Thymus (tissue), 14 donors: ENCODE measurements at places on chromosomes 1 and 21.

- DNase-seq, result no peak
These were observed 90.5 kb downstream of the NUF2 start for GRCh38 chr1:163412221-163412620.

- DNase-seq, result no peak
These were observed 17.1 kb upstream of the APOBEC4 start for GRCh38 chr1:183670169-183670568.

DNA sequence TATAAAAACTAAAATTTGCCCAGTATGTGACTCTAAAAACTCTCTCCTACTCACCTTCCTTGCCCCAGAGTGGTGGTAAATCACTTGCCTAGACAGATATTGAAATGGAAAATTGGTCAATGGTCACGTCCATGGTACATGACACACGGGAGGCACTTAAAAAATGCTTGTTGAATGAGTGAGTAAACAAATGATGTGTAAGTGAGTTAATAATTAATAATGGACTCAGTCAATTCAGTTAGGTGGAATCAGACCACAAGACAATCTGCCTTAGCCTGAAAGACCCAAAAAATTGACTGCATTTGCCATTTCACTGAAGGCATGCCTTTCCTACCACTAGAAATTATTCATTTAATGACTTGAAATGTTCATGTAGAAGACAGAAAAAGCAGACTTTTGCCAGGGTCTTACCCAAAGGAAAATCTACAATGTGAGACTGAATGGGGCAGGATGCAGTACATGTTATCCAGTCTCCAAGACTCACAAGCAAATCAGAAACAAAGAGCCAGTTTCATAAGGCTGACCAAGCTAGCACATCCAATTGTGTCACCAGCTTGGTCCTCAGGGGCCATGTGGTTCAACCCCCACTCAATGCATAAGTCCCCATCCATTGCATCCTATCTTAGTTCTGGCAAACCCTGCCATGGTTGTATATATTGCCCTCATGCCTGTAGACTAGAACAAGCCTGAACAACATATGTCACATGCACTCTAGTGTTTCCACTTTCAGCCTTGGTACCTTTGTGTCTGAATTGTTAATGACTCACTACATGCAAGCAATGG, 73.6 kb downstream of the TBX15 start:
- no peak for DNase-seq

DNA sequence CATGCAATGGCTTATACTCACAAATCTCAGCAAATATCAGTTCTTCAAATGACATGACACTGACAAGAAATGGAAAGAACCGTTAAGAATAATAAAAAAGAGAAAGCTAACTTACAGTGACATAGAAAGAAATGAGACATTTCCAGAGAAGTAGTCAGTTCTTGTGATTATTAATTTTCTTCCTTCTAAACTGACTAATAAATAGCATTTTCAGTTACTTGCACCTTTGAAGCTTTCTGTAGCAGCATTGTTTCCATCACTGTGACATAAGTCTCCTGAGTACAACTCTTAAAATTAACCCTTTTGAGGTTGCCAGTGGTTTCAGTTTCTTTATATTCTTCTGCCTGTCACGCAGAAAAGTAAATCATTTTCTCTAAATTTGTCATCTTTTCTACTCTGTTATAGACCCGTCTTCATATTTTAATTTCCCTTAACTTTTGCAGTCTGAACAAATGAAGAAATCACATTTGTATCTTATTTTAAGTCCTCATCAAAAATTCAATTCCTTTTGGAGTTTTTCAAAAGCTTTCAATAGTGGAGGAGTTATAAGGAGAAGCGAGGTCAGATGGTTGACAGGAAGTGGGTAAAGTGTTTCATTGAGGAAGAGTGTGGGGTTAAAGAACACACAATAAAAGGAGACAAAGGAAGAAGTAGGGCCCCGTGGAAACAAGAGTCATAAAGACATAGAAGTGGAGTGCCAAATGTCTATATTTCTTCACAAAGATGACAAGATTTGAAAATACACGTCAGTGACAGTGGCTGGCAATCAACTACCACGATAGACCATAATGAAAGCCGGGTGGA, 57.9 kb upstream of the S1PR1 start:
- peak; percentile 66 for DNase-seq

DNA sequence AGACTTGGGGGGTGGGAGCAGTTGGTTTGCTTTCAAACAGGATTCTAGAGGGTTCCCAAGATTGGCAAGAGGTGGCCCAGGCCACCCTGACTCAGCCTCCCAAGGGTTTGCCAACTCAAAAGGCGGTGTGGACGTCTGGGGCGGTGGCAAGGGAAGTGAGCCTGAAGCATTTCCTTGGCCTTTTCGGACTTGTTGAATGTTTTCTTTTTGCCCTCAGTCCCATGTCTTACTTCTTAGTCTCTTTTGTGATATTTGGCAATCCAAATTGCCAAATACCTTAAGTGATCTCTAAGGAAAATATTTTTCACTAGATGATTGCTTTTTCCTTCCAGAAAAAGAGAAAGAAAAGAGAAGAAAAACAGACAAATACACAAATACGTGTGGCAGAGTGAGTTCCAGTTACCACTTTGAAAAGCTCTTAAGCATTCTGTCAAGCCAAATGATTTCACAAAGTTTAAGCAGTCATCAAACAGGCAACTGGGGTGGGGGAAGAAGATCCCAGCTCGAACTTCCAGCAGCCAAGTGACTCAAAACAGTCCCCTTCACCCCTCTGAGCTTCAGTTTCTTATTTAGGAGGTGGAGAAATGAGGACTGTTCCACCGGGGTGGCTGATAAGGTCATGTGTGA, 374.6 kb upstream of the USP24 start:
- no peak for DNase-seq

GRCh38 chr1:209328196-209328595, 255.3 kb upstream of the CAMK1G start:
- DNase-seq, result no peak

DNA sequence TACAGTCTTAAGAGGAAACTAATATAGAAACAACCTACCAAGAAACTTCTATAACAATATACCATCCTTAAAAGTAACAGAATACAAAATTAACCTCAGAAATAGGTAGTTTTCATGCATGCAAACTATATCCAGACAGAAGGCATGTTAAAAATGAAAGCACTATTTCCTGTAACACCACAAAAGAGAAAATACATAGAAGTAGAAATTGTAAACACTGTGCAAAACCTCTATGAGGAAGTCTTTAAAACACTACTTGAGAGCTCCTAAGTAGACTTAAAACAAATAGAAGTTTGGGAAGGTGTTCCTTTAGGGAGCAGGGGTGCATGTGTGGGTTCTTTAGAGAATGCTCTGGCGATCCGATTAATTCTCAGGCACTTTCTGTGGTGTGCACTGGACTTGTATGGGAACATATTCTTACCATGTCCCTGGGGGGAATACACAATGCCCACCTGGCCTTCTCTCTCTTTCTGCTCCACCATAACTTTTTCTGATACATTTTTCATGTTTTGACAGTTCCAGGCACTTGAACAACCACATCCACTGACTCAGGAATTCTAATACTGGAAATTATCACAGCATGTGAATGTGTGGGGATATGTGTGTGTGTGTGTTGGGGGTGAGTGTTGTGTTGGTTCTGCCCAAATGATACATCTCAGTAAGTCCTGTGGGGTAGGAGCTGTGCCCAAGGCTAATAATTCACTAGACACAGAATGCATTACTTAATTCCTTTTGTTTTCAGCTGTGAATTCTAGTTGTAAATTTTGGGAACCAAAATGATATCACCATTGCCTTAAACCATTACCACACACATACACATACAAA, 866.3 kb upstream of the B3GALT2 start:
- DNase-seq, result no peak

DNA sequence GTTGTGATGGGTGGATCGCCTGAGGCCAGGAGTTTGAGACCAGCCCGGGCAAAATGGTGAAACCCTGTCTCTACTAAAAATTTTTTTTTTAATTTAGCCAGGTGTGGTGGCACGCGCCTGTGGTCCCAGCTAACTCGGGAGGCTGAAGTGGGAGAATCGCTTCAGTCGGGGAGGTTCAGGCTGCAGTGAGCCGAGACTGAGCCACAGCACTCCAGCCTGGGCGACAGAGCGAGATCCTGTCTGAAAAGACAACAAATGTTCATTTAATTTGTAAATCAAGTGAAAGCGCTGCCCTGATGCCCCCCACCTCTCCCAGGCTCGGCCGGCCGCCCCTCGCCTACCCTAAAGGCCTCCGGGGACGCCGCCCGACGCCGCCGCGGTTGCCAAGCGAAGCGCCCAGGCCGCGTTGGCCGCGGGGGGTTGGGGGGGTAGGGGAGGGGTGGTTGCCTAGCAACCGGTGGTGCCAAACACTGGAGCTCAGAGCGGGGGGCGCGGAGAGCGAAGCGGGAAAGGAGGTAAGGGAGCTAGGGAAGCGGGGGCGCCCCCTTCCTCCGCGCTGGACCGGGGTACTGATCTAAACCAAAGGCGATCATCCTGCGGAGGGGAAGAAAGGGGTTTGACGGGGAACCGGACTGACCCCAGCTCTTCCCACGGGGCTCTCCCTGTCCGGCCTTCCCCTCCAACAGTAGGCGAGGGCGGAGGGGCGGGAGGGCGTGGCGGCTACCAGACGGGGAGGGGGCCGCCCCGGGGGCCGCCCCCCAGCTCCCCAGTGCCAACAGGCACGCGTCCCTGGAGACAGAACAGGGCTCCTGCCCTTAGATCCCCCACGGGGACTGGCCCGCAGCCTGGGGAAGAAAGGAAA, at the start of gene TEKT2:
TEKT2 (plus strand) TSS at position 460 of the 862 bp plus-strand sequence. CDS start 828 bp downstream, outside the sequence.
- peak; percentile 41 for DNase-seq

- no peak for DNase-seq
These were observed 325.0 kb downstream of the HLX start for GRCh38 chr1:221204055-221204833.

DNA sequence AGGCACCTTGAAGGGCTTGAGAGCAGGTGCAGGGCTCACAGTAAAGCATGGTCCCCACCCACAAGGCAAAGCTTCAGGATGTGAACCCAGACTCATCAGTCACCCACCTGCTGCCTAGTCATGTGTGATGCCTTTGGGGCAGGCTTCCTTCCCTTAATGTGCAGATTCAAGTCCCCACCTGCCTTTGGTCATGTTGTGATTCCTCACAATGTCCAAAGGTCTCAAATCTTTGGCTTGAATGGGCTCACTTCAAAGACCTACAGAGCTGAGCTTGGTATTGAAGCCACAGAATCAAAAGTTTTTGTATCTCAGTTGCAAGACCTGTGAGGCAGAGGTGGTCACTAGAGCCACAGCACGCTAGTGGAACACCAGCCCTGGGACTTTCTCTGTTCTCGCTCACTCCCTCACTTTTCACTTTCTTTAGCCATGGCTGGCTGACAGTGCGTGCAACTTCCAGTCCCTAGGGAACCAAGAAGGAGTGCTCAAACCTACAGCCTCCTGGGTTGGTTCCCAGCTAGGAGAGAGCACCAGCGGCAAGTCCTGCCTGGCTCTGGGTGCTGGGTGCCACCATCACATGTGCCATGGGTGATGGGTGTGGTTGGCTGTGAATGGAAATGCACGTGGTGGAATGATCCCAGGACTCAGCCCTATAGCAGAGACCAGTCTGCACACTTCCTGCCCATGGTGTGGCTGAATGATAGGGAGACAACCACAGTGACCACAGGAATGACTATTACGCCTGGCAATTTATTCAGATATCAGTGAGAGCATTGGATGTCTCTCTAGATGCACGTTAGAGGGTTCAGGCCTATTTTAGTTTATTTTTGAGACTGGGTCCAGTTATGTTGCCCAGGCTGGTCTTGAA, 26.4 kb upstream of the CLIC6 start:
- DNase-seq, result no peak

DNA sequence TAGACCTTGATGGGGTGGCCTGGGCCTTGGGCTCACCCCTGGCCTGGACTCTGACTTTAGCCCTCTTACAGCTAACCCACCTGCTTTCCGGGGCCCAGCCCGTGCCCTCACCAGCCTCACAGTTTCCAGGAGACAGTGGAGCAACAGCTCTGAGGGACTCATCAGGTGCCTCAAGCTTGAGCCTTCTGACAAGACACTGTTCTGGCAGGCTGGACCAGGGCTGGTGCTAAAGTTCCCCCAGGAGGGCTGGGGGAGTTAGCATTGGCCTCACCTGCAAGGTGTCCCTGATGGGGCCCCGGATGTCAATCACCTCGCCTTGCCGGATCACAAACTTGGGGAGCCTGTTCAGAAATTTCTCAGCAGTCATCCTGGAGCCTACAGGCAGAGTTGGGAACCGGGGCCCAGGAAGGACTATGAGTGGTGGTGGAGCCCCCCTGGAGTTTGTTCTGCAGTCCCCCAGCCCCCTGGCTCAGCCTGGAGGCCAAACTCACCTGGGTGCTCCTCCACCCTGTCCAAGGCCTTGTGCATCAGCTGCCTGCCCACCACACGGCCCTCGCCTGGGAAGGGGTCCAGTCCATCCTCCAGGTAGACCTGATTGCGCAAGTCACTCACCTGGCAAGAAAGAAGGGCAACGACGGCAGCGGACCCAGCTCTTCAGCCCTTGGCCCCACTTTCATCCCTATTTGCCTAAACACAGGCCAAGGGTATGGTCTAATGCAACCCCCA, 4.1 kb downstream of the SH3BGRL3 start:
- no peak for DNase-seq

DNA sequence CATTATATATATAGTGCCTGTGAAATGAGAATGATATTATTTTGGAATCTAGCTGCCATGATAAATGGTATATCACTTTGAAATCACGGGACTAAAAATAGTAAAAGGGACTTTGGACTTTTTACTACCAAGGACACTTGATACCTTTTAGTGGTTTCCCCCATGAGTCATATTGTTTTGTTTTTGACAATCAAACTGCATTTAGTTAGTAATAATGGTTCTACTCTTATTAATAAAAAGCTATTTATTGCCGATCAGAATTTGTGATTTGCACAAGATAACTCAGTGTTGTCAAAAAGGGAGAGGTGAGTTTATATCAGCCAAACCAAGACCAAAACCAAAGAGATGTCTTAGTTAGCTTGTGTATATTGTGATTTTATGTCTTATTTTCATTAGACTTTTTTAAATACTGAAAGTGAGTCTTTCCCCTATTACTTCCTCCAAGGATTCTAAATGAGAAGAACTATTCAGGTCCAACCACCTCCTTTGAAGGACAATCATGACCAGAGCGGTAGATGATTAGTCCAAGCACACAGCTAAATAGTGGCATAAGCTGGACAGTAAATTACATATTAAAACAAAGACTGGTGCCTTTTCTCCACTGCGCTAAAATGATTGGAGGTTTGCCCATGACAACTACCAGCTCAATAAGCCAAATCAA, 281.7 kb upstream of the ESRRG start:
- DNase-seq, result no peak

DNA sequence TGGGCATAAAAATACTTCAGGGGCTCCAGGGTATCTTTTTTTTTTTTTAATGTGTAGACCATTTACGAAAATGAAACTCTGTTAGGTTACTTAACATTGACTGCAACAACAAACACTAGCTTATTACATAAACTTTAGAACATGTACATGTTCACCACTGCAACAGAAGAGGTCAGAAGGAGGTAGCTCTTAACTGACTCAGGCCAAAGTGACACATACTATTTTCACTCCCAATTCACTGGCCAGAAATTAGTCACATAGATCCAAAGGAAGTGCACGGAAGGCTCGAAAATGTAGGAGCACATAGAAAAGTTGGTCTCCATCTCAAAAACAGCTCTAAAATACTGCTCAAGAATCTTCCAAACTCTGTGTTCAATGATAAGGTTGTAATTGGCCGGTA, 107.2 kb downstream of the AKT3 start:
- no peak for DNase-seq
